ENCODE measurements at places on chromosomes 2 and 18.

GRCh38 chr2:27701676-27702075, 38.0 kb downstream of the SLC4A1AP start:
- no peak for DNase-seq

- peak; percentile 52 for DNase-seq
Measured at GRCh38 chr18:34122724-34123334, 101.9 kb downstream of the NOL4 start.

DNA sequence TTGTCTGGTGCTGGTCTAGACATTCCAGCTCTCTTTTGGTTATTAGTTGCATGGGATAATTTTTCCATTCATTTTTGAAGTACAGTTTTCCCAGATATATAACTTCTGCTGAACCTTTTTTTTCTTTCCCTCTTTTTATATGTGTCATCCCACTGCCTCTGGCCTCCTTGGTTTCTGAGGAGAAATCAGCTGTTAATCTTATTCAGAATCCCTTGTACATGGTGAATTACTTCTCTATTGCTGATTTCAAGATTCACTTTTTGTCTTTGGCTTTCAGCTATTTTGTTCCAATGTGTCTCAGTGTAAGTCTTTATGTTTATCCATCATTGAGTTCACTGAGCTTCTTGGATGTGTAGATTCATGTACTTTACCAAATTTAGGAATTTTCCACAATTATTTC, 99.7 kb downstream of the ARHGEF4 start:
- no peak for DNase-seq

GRCh38 chr2:130849896-130850787, 13.4 kb downstream of the ARHGEF4 start:
- no peak for DNase-seq

DNA sequence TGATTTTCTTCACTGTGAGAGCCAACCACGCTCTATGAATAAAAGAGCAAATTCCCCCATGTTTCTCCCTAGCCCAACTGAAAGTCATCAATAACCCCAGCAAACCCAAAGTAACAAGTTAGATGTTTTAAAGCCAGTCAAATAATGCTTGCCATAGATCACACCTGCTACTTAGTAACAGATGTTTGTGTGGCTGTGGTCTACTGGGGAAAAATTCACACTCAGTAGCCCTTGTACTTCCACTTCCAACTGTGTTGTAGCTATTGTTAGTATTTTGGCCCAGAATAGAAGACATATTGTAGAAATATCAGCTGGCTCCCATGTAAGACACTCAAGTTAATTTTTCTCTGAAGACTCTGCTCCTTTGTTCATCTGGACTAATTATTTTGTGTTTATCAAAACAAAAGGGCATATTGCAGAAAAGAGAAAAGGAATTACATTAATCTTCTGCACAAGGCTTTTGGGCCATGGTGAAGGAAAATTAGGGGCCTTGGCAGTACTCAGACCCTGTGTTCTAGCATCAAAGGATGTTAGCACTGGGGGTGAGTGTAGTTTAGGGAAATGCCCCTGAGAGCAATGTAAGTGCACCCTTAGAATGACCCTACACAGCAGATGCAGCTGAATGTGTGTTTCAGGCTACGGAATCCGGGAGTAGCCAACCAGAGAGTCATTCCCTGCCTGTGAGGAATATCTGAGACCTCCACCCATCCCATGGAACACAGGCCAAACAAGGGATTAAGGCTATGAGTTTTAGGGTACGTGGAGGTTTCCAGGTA, 521.9 kb downstream of the EPHA4 start:
- no peak for DNase-seq

DNA sequence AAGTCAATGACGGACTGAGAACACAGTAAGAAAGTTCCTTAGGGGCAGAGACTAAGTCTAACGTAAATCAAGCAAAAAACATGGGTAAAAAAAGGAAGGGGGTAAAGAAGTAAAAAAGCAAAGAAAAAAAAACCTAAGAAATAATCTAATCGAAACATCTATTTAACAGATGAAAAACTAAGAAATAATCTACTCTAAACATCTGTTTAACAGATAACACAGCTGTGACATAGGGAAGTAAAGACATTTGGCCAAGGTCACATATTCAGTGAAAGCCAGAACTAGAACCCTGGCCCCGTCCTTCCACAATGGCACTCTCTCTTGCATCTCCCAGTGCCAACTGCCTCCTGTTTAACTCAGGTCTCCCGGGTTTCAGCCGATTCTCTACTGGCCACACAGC, 48.1 kb downstream of the PSD4 start:
- no peak for DNase-seq

- no peak for DNase-seq
Measured at GRCh38 chr2:11457935-11458334, 8.0 kb downstream of the E2F6 start.

DNA sequence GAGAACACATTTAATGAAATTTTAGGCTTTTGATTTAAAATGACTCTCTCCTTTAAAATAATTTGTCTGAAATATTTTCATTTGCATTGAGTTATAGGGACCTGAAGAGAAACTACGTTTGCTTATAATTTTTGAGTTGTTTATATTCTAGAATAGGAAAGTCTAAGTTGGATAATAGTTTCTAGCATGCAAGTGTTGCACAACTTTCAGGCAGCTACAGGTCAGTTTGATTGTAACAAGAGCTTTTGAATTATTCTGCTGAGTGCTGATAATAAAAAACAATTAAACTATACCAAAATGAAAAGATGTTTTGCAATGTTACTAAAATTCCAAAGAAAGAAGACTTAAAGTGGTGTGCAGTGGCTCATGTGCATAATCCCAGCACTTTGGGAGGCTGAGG, 71.0 kb downstream of the PDE1A start:
- DNase-seq = no peak
